ENCODE measurements at places on chromosomes 1 and 21.

- no peak for DNase-seq
Observed at GRCh38 chr21:32966120-32966519, 59.6 kb upstream of the OLIG2 start.

- no peak for DNase-seq
Observed at GRCh38 chr1:174451408-174451807, 3.6 kb downstream of the GPR52 start.

DNA sequence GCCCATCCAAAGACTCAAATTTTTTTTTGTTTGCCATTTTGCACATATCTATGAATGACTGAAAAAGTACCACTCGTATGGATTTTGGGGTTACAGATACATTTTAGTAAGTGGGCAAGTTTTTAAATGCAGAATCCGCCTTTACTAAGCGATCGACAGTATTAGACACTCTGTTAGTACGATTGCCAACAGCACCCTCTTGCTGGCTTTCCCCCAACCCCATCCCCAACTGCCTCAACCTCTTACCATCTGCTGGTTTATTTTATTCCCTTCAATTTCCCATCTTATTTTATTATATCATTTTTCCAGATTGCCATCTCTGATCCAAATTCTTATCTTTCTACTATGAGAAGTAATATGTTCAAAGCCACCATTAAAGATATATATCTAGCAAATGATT lies 244.8 kb downstream of the LRRIQ3 start:
- DNase-seq: no peak

DNA sequence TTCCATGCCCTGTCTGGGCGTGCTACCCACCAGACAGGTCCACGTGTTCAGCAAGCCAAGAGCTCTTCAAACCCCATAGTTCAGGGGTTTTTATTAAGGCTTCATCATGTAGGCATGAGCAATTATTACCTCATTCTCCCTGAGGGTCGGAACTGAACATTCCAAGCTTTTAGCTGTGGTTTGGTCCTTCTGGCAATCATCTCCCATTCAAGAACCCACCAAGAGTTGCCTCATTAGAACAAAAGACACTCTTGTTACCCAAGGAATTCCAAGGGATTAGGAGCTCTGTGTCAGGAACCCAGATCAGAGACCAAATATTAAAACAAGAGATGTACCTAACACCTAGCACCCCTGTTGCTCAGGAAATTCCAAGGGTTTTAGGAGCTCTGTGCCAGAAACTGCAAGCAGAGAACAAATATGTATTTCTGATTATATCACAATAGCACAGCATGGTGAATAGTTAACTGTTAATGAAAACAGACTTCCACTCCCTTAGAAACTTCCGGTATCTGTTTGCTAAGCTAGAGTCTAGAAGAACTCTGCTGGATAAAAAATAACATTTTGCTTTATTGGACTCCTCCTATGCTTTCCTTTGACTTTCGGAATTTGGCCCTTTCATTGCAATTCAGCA lies 201.2 kb upstream of the L1TD1 start:
- DNase-seq: no peak

- DNase-seq: no peak
Observed at GRCh38 chr1:243926803-243927245, 76.8 kb upstream of the AKT3 start.

DNA sequence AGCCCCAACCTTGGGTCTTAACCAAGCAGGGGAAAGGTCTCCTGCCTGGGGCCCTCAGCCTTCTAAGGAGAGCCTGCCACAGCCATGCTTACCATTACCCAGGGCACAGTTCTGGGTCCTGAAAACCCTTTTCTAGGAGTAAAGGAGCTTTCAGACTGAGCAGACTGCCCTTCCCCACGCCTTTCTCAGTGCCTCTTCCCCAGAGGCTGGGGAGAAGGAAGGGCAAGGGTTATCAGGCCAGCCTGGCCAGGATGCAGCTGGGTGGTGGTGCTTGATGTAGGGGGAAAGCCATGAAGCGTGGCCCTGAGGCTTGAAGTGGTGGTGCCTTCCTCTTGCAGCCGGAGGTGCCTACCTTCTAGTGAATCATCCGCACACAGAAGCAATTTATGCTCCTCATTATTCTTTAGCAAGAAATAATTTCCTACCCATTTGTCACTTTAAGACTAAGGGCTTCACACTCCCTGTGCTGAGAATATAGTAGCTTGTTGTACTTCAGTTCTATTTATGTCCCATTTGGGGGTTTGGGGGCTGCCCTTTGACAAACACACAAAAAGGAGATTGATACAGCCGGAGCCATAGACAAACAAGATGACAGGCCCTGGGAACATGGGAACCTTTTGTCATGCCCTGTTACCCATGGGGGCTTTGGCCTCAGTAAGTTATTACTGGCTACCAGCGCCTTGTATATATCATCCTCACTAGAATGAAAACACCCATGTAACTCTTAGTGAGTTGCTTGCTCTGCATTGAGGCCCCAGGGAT lies 40.7 kb downstream of the MAN1C1 start:
- no peak for DNase-seq

GRCh38 chr1:211359876-211360275 lies 33.2 kb downstream of the TRAF5 start:
- DNase-seq: no peak

DNA sequence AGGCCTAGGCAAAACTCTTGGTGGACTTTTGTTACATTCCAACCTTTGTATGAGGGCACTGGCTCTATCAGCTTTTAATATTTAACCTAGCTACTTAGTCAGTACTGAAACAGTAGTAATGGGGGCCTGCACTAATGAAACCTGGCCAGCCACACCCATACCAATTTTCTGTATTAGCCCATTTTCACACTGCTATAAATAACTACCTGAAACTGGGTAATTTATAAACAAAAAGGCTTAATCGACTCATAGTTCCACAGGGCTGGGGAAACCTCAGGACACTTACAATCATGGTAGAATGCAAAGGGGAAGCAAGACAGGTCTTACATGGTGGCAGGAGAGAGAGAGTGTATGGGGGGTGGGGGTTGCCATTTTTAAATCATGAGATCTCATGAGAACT lies 245.7 kb upstream of the RGS18 start:
- no peak for DNase-seq

DNA sequence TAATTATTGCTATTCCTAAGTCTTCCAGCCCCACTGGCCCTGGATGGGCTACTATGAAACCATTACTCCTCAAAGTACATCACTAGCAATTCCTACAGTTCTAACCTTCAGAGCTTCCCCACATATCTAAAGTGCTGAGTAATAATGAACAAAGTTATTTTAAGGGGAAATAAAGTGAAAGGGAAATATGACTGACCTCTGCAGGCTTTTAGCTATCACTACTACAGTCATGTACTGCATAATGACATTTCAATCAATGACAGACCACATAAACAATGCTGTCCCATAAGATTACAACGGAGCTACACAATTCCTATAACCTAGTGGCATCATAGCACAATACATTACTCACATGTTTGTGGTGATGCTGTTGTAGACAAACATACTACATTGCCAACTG lies 32.5 kb upstream of the ASPM start:
- DNase-seq: no peak

- no peak for DNase-seq
Observed at GRCh38 chr1:104991702-104992101, 1242.0 kb downstream of the AMY1C start.
